Breast epithelium (tissue), 4 donors: ENCODE measurements at places on chromosomes 13 and 19.

DNA sequence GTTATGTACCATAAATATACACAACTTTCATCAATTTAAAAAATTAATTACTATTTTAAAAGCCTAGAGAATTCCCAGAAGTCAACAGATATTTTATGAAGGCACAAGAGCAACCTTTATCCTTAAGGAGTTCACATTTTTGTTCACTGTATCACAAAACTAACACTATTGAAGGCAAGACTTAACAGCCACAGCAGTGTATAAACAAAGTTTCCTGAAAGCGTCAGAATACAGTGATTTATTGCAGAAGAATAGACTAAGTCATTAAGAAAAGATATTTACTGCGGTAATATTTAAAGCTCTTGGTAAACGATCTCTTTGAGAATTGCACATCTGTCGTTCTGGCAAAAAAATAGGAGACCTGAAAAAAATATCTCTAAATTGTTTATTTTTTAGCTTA lies 419.3 kb upstream of the NBEA start:
- no peak for DNase-seq

DNA sequence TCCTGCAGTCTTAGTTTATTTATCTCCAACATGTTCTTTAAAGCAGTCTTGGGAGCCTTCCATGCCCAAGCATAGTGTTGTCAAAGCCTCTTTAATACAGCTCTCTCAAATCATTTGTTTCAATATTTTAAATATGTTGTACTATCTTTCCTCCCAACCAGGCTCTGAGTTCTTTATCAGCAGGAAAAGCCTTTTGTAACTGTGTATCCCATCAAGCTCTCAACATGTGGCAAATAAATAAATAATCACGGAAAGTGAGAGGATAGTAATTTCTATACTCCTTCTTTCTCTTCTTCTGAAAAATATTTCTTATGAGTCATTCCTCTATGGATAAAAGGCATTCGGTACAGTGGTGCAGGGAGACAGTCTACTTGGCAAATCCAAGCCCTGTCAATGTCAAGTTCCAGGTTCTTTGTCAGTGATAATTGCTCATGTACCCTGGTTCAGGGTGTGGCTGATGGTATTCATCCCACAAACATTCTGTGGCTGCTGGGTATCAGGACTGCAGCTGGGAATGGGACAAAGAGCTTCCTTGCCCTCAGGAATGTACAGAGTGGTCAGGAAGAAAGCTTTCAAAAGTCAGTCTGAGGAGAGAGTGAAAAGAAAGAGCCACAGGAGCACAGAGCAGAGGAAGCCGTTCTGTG lies 384.3 kb downstream of the EFNB2 start:
- peak; percentile 48 for DNase-seq

- DNase-seq, result no peak
Measured at GRCh38 chr13:38606699-38607535, 80.0 kb upstream of the FREM2 start.

GRCh38 chr13:96734499-96734898 lies 259.8 kb downstream of the OXGR1 start:
- DNase-seq, result no peak

- no peak for DNase-seq
Measured at GRCh38 chr13:80086304-80086721, 254.6 kb downstream of the SPRY2 start.

DNA sequence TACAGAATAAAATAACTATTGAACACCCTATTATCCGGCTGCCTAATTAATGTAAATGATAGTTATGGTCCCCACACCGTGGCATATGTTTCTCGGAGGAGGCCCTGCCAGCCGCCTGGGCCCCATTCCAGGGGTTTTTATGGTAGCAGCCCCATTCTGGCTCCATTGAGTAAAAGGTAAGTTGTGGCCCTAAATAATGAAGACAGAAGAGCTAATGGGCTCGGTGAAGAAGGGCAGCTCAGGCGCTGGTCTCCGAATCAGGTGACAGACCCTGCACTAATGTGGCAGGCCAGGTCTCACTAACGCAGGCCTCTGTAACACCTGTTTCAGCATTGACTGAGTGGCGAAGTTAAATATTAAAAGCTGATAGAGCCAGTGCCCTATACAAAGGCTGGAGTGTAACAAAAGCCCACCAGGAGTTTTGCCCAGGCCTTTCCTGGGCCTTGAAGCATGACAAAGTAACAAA lies 19.1 kb downstream of the POP4 start:
- DNase-seq, result no peak

GRCh38 chr13:39777527-39778061 lies 122.1 kb downstream of the COG6 start:
- DNase-seq, result no peak

GRCh38 chr19:53870485-53870844 lies 2.8 kb downstream of the MYADM start:
- DNase-seq, result no peak

GRCh38 chr19:41700381-41701195 lies 7.8 kb upstream of the CEACAM5 start:
- DNase-seq, result no peak

DNA sequence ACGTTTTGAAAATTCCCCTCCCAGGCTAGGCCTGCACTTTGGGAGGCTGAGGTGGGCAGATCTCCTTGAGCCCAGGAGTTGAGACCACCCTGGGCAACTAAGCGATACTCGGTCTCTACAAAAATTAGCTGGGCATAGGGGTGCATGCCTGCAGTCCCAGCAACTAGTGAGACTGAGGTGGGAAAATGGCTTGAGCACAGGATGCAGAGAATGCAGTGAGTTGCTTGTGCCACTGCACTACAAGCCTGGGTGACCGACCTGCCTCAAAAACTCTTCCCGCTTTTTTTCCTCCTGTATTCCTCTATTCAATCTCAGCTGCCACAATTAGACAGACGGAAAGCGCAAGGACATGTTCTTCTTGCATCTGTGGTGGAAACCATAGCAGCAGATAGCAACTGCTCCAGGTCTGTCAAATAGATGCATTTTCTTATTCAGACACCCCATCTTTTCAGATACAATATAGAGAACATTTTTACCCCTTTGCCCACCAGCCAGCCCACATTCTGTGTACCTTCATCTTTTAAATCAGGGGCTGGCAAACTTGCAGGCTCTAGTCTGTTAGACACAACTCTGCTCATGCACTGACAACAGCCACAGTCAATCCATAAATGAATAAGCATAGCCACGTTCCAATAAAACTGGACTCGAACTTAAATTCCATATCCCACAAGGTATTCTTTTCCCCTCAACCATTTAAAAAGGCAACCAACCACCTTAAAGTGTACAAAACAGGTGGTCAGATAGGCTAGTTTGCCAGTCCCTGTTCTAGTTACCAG lies 4.8 kb downstream of the TPT1 start:
- DNase-seq, result no peak

- DNase-seq, result no peak
Measured at GRCh38 chr13:21701460-21701859, 30.6 kb downstream of the FGF9 start.

DNA sequence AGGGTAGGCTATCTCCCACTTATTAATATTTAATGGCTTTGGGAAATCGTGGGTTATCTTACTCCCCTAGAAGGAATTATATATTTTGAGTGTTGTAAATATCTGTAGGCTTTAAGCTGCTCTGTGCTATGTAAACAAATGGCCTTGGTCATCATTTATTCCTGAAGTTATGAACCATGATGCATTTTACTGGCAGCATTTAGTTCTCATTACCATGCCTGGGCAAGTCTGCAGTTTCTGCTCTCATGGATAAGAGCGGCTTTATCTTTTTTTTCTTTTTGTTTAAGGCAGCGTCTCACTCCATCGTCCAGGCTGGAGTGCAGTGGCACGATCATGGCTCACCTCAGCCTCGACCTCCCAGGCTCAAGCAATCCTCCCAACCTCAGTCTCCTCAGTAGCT lies 156.1 kb downstream of the IRS2 start:
- no peak for DNase-seq

DNA sequence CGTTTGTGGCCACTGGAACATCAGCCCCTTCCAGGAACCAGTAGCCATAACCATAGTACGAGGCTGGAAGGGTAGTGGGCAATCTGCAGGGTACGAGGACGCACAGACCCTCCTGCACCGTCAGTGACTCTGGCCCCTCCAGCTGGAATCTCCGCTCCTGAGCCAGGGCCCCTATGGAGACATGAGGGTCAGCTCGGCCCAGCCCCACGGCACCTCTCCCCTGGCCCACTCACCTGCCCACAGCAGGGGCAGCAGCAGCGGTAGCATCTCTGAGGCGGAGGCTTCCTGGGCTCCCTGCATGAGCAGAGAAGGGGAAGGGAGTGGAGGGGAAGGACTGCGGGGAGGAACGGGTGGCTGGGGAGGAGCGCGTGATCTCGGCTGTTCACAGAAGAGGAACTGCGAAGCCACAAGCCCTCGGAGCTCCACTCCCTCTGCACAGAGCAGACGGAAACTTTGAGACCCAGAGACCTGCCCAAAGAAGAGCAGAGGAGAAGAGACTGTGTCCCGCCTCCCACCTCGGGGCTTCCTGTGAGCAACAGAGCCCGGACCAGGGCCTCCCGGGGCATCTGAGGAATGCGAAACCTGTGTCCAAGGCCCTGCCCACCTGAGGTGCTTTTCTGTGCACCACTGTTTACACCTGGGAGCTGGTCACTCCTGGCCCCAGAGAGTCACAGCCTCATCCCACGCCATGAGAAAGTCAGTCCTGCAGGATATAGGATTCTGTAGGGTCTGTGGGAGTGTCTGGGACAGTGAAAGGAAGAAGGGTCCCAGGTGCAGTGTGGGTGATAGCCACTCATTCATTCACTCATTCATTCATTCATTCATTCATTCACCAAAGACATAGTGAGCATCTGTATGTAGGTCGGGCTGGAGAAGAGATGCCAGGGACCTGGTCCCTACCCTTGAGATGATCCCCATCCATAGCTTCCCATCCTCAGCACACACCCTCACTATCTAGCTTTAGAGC lies at the start of gene SIGLEC6:
SIGLEC6 (minus strand) TSS at position 322 of the 967 bp plus-strand sequence; CDS start at position 300, 22 bp downstream.
- no peak for DNase-seq

DNA sequence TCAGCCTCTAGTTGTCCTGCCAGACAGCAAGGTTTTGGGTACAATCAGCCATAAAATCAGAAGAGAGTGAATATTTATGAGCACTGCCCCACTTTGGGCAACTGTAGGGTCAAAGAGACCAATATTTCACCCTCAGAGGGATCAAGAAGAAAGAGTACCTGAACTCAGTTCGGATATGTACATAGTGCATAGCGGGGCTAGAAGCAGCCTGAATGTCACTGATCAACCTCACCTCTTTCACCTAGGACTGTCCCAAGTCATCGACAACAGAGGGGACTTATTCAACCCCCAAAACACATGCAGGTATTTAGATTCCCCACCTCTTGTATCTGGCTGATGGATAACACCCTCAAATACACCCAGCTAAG lies 446.9 kb downstream of the COG6 start:
- DNase-seq, result no peak

DNA sequence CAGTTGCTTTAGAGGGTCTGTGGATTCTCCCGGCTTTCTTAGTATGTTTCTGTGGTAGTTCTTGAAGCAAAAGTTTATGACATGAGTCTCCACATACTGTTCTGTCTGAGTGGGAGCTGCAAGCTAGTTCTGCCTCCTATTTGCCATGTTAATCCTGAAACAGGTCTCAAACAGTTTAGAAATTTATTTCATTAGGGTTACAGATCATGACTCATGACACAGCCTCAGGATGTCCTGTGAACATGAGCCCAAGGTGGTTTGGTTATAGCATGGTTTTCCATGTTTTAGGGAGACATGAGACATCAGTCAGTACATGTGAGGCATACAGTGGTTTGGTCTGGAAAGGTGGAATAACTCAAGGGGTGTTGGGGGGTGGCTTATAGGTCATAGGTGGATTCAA lies 77.5 kb downstream of the FNDC3A start:
- DNase-seq, result no peak

DNA sequence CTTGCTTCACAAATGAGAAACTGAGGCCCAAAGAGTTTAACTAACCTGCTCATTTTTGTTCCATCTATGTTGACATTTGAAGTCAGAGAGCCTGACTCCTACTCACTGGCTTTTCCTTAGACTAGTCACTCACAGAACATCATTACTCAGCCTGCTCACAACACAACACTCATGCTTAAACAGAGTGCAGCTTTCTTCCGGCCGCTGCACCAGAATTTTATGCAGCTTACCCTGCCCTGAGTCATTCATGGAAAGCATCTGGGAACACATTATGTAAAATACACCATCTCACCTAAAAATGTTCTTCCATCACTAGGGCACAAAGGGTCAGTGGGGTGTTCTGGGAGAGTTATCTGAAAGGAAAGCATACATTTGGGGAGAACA lies 303.4 kb downstream of the SPRY2 start:
- DNase-seq, result no peak

DNA sequence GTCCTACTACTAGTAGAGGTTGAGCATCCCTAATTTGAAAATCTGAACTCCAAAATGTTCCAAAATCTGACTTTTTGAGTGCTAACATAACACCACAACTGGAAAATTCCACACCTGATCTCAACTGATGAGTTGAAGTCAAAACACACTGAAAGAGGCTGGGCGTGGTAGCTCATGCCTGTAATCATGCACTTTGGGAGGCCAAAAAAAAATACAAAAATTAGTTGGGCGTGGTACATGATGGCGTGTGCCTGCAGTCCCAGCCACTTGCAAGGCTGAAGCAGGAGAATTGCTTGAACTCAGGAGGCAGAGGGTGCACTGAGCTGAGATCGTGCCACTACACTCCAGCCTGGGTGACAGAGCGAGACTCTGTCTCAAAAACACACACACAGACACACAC lies 29.9 kb downstream of the USP12 start:
- no peak for DNase-seq

DNA sequence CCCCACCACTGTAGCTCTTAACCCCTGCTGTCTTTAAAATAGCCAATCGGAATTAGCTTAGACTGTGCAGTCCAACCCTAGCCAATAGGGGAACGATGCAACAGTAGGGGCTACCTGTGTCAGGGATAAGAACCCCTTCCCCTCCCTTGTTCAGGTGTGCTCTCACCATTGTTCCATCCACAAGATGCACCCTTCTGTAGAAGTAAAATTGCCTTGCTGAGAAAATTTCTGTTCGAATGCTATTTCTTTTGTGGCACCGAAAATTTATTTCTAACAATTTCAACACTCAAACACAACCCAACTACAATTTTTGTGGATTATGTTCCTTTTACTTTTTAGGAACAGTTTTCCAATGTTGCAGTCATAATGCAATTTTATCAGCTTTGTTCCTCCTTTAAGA lies 3.6 kb upstream of the ZNF583 start:
- no peak for DNase-seq

GRCh38 chr13:58994077-58994476 lies 1169.7 kb downstream of the DIAPH3 start:
- no peak for DNase-seq

GRCh38 chr13:111166882-111167675 lies 52.0 kb downstream of the ARHGEF7 start:
- no peak for DNase-seq
